GOT3 (cell line): ENCODE measurements at places on chromosomes 6 and 20.

DNA sequence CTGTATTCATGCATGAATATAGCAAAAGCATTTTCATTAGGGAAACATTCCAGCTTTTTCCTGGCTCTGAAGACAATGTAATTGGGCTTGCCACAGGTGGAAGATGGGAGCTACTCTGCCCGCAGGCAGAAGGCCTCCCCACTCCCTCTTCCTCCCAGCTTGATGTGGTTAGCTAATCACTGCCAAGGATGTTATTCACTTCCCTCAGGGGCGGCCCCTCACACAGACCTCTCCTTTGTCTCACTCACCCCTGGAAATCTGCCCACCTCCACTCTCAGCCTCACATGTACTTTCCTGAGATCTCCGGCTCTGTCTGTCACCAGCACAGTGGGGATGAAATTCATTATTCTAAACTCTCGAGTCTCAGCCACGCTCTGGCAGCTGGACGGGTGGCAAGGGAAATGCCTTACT is 100.7 kb downstream of the ANKRD60 start:
- no peak for DNase-seq

DNA sequence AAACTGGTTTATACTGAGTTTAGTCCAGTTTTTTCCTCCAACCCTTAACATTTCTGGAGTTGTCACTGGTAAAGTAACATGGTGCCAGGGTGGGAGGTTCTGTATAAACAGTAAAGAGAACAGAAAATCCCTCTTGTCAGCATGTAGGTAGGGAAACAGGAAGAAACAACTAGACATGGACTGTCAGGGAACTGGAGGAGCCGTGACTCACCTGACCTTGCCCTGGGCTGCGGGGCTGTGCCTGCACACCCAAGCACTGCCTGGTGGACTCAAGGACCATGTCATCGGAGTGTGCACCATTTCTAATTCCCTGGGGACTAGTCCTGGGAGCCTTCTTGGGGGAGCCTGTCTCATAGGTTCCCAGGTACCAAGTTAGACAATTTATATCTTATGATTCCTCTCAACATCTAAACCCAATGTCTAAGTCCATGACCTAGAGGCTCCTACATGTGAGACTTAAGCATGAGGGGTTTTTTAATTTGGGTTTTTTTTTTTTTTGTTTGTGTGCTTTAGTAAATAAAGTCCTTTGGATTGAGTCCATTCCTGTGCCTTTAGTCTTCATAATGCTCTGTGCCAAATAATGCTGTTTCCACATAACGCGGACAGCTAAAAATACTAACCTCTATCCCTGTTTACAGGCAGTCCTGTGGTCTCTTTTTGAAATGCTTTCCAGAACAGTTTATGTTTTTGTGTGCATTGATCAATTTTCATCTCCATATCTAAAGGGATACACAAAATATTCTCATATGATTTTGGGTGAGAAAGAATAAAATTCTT is 136.9 kb upstream of the SUPT3H start:
- DNase-seq: no peak

- DNase-seq: no peak
Measured at GRCh38 chr6:27452496-27452897, 20.4 kb downstream of the ZNF184 start.

GRCh38 chr6:100163035-100163434 is 169.0 kb upstream of the MCHR2 start:
- DNase-seq: no peak

DNA sequence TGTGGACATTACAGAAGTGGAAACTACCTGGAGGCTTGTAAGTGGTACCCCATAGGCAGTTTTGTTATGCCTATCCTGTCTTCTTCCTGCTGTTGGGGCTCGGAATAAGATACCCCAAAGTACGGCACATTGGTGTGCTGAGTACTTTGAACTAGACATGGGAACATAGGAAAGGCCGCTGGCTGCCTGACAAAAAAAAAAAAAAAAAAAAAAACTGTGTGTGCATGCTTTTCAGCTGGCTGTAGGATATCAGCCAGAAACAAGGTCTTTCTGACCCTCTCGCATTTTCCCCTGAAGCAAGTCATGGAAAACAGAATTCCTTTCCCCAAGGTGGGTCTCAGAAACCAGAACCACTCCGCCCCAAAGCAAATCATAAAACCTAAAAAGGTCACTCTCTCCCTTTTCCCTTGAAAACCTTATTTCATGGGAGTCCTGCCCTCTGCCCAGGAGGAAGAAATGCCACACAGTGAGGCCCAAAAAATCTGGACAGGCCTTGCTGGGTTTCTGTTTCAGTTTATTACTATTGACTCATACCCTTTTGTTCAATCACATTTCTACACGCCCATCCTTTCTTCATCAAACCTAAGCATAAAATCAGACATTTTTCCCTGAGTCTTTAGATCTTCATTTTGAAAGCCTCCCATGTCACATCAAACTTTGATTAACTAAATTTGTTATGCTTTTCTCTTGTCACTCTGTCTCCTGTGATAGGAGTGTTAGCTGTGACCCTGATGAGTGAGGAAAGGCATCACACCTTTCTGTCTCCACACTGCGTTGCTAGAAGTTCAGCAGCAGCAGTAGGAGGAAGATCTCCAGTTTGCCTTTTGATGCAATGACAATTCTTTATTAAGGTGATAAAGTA is 17.2 kb downstream of the SLC2A12 start:
- DNase-seq: no peak

- no peak for DNase-seq
Measured at GRCh38 chr20:63774306-63774705, 34.7 kb downstream of the SLC2A4RG start.

GRCh38 chr6:119234457-119234856 is 115.1 kb downstream of the MAN1A1 start:
- no peak for DNase-seq

GRCh38 chr6:105676857-105677256 is 274.0 kb upstream of the PREP start:
- DNase-seq: no peak

DNA sequence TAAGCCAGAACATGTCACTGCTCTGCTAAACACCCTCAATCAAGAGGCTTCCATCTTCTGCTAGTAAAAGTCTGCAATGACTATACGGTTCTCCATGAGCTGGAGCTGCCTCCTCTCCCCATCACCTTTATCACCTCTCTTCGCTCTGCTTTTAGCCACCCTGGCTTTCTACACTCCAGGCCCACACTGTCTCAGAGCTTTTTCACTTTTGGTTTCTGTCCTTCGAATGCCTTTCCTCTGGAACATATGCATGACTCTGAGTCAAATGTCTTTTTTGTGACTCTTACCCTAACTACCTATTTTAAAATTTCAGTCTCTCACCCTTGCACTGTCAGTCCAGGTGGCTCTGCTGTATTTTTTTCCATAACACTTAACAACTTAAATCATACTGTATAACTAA is 525.4 kb upstream of the RNF217 start:
- no peak for DNase-seq

GRCh38 chr6:27514906-27515495 is 42.1 kb upstream of the ZNF184 start:
- DNase-seq: no peak

- no peak for DNase-seq
Measured at GRCh38 chr6:24529985-24530384, 35.2 kb downstream of the ALDH5A1 start.

DNA sequence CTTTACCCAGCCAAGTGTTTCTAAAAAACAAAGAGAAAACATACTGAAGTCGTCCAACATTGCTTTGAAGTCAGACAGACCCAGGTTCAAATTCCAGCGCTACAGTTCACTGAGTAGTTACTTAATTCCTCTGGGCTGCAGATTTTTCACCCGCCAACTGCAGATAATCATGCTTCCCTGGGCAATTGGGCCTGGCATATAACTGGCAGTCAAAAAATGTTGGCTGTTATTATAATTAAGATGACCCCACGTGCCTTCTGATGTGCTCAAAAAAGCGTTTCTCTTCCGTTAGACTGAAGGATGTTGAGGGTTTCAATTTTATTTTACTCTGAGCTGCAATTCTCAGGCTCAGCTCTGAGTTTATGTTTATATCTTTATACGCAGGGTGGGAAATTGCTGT is 156.1 kb upstream of the CITED2 start:
- no peak for DNase-seq

DNA sequence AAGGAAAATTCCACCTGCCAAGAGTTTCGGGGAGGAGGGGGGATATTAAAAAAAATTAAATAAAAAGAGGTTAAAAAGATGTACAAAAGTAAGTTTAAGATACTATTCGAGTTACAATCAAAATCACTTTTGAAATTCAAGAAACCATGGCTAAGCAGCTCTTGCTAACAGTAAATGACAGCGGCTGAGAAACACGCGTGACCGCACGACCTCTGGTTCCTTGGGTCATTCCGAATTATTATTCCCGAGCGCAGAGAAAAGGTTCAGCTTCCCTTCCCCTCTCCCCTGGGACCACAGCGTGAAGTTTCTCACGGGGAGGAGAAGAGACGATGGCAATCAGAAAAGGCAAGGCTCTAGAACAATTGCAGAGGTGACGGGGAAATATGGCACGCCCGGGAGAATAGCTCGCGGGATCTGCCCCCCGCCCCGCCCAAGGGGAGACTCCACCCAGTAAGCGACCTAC is 496 bp downstream of the TMEM242 start:
- no peak for DNase-seq

GRCh38 chr6:51147756-51148155 is 329.1 kb downstream of the TFAP2B start:
- no peak for DNase-seq

DNA sequence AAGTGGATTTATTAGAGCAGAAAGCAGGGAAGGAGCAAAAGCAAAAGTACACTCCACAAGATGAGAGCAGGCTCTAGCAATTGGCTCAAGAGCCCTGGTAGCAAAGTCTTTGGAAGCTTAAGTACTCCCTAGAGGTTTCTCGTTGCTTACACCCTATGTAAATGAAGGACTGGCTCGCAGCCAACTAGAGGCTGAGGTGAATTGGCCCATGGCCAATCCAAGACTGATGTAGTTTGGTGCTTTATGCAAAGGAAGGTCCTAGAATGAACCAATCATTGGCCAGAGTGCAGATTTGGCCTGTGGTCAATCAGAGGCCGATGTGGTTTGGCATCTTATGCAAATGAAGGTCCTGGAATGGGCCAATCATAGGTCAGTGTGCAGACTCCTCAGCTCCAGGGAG is 191.3 kb upstream of the ARID1B start:
- DNase-seq: no peak

DNA sequence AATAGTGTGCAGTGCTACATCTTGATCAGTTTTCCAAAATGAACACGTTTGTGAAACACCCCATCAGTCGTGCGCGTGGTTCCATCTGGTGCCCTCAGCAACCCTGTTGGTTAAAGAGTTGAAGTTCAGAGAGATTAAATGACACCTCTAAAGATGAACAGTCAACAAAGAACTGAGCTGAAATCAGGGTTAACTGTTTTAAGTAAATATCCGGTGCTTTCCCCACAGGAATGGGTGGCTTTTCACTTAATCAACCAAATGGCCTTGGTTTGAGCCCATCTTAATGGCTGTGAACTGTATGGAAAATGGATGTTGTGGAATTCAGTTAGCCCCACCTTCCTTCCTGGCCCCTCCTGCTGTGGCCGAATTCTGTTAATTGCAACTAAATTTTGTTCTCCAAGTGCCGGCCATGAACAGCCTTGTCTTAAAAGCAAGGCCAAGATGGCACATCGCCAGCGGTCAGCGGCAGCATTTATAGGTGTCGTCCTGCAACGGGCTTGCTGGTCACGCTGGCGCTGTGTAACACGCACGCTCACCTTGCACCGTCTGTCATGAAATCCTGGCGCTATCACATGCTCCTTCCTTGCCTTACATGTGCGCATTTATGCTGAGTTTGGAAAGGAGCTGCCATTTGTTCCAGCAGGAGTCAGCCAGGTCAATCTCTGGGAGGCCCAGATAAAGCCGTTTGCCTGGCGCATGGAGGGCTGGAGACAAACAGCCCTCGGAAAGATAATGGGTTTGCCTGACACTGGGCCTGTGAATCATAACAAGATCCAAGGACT is 164.5 kb downstream of the ERMARD start:
- no peak for DNase-seq

DNA sequence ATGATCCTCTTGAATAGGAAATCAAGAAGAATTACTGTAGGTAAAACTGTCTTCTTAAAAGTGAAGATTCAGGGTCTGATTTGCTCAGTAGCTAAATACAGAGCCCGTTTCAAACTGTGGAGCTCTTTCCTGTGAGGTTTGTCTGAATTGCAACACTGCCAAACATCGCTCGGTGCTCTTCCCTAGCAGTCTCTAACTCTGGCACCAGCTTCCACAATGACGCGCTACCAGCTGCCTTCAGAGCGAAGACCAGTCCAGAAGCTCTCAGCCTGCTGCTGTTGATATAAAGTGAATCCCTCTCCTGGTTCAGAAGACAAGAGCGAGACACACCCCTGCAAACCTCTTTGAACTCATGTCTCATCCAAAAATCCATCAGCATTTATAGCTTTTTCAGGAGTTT is 447.0 kb downstream of the LMBRD1 start:
- no peak for DNase-seq

- DNase-seq: no peak
Measured at GRCh38 chr20:2114990-2115681, 13.5 kb downstream of the STK35 start.

DNA sequence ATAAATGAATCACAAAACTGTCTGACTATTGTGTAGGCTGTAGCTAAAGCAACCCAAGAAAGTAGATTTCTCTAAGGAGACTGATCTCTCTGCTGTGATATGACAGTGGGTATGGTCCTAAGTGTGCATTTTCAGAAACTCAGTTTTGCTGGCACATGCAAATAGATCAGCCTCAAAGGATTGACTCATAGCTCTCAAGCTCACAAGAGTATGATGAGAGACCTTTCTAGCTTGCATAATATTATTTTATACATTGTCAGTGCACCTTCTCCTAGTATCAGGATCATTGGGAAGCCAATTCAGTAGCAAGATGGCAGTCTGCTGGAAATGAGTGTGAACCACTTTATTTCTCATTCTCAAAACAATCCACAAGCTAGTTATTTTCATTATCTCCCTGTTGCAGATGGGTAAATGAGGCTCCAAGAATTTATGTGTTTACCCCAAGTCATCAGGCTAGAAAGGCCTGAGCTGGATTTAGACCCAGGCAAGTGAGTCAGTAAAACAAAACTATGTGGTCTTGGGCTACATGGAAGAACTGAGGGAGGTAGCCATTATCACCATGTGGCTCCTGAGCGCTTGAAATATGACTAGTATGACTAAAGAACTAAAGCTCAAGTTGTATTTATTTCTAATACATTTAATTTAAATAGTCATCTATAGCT is 27.9 kb upstream of the PLCB4 start:
- DNase-seq: no peak

DNA sequence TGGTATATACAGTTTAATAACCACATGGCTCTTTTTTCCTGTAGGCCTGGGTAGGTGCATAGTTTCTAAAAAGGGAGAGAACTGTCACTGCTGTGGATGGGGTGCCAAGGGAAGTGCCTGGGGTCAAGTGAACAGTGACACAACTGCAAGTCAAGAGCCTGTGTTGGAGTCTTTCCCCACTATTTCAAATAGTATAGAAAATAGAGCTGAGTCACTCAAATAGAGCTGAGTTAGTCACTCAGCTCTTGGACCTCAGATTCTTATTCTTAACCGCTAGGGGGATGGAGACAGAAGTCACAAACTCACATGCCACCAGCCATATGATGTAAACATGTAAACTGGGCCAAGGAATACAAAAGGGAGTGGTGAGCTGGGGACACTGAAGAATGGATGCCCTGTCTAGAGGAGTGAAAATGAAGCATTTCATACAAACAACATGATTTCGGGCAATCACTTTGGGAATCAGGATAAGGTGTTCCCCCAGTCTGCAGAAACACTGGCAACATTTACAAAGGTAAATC is 2.1 kb downstream of the NQO2 start:
- DNase-seq: no peak

GRCh38 chr6:90397047-90397446 is 100.4 kb upstream of the BACH2 start:
- no peak for DNase-seq
